Stimulated activated naive CD8-positive, alpha-beta T cell treated with anti-CD3 and anti-CD28 coated beads, Interleukin-15, Interleukin-2, amounts not matched to agents 100 U/mL and 50 U/mL, for 24 hours (primary cell): ENCODE measurements at places on chromosomes 2 and 18.

DNA sequence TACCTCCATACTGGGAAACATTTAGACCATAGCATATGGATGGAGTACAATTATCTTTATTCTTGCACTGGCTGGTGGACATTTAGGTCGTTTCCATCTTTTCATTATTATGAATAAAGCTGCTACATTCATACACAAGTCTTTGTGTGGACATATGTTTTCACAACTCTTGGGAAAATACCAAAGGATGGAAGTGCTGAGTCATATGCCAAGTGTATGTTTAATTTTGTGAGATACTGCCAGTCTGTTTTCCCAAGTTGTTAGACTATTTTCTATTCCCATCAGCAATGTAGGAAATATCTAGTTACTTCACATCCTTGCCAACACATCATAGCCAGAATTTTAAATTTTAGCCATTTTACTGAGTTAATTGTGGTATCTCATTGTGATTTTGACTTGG, 91.5 kb downstream of the GALNT13 start:
- no peak for DNase-seq

- DNase-seq: no peak
Observed at GRCh38 chr2:84940831-84941412, 30.0 kb upstream of the KCMF1 start.

- no peak for DNase-seq
Observed at GRCh38 chr18:53556450-53556849, 668.0 kb downstream of the MBD2 start.

GRCh38 chr2:68487773-68488355, 20.5 kb downstream of the APLF start:
- DNase-seq: no peak

DNA sequence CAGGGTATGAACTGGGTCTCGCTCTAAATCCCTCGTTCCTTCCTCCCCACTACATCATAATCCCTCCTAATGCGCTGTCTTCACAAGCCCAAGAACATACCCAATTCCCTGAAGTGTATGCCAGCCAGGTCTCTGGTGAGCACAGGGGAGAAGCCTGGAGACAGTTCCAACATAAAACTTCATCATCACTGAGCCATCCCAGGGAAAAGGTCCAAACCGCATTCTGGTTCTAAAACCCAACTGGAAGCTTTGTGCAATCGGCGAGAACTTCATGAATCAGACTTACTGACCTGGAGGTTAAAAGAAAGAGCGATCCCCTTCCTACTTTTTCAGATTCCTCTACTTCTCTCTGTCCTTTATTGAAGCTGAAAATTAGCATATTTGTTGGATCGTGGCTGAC, 132.7 kb downstream of the ALPK2 start:
- DNase-seq: no peak

DNA sequence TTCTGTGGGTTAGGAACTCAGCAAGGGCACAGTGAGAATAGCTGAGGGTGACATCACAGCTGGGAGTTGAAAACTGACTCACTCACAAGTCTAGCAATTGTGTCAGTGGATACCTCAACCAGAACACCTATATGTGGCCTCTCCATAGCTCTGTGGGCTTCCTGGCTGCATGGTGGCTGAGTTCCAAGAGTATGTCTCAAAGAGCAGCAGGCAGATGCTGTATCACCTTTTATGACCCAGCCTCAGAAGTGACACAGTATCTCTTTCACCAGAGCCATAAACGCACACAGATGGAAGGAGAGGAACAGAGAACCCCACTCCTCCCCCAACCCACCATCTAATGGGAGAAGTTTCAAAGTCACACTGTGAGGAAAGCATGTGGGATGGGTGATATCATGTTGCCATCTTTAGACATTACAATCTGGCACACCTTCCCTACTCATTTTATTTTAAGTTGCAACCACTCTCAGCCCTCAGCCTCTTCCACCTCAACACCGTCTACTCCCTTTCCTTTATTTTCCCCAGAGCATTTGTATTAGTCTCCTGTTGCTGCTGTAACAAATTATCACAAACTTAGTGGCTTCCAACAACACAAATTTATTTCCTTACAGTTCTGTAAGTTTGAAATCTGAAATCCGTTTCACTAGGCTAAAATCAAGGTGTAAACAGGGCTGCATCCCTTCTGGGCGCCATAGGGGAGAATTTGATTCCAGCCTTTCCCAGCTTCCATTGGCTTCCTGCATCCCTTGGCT, 134.6 kb upstream of the SPATS2L start:
- DNase-seq: no peak

- DNase-seq: no peak
Observed at GRCh38 chr2:157255746-157256145, 1.8 kb upstream of the GALNT5 start.

DNA sequence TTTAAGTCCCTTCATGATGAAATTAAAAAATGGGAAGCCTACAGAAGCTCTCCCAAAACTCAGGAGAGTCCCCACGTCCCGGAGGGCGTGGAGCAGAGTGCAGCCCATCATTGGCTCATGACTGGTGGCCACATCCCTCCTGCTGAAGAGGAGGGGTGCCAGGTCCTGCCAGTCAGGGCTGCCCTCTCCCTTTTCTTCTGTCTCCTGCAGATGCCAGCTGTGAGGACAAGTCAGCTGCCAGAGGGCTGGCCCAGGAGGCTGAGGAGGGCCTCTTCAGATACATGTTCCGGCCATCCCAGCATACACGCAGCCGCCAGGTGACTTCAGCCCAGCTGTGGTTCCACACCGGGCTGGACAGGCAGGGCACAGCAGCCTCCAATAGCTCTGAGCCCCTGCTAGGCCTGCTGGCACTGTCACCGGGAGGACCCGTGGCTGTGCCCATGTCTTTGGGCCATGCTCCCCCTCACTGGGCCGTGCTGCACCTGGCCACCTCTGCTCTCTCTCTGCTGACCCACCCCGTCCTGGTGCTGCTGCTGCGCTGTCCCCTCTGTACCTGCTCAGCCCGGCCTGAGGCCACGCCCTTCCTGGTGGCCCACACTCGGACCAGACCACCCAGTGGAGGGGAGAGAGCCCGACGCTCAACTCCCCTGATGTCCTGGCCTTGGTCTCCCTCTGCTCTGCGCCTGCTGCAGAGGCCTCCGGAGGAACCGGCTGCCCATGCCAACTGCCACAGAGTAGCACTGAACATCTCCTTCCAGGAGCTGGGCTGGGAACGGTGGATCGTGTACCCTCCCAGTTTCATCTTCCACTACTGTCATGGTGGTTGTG, 2.6 kb downstream of the INHA start:
- no peak for DNase-seq

DNA sequence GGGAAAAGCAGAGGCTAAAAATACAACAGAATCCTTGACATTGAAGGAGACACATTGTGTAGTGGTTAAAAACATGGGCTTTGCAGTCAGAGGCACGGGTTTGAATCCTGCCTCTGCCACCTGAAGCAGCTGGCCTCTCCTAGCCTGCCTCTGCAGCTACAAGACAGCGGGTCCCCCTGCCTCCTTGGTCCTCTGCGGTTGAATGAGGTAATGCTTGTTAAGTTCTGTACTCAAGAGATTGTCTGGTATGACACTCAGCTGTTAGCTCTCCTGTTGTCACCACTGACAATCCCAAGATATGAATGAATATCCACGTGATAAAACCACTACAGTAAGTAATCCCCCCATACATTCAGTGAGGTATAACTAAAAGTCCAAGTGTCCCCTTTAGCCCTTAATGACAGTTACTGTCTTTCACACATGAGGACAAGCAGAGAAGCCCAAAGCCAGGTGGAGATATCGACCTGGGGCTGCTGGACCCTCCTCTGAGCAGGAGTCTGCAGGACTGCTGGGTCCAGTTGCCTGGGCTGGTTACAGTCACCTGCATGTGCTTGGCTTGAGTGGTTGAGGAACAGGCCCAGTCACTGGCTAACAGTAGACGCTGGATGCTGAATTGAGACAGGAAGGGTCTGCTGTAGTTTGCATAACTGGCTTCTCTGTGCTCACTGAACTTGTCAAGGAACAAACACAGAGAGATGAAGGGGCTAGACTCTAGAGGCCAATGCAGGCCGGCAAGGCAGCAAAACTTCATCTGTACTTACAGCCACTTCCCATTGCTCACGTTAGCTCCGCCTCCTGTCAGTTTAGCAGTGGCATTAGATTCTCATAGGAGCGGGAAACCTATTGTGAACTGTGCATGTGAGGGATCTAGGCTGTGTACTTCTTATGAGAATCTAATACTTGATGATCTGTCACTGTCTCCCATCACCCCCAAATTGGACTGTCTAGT, 85.5 kb downstream of the TGFA start:
- DNase-seq: no peak

DNA sequence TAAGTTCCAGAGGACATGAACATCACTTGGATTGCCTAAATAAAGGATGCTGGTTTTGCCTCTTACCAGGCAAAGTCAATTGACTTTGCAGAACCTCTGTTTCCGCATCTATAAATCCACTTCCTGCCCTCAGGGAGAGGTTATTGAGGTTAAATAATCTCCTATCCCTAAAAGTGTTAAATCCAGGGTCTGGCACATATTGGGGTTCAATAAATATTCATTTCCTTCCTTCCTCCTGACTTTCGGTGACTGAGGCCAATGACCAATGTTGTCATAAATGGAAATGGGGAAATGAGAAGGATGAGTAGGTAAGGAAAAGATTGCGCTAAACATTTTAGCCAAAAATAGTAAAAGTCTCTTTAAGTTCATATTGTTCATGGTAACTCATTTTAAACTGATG, 16.0 kb downstream of the BCL2 start:
- DNase-seq: no peak

DNA sequence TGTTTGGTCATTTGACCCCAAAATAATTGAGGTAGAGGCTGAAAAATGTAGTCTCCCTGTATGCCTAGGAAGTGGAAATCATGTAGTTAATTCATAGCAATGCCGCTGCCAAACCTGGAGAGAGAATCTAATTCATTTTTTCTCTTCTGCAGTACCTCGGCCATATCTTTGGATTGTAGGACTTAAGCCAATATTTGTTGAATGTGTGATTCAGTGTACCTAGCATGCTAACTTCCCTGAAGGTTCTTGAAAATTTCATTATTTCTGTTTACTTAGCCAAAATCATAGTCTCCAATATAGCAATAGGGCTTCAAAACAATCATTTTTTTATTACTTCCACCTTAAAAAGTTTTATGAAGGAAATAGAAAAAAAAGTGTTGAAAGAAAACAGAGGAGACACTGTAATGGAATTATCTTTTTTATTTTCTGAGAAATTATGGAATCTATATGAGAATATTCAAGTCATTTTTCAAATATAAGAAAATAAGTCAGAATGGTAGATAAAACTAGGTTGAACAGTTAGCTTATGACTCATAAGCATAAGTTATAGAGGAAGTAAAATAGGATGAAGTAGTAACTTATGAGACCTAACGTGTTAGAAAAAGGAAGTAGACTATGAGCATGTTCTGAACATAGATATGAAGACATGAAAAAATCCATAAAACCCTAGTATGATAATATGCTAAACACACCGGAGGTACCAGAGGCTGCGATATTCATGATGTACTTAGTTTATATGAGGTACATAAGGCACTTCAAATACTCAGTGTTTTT, 35.2 kb upstream of the CDH19 start:
- no peak for DNase-seq

GRCh38 chr18:22272242-22272641, 102.9 kb downstream of the GATA6 start:
- DNase-seq: no peak

DNA sequence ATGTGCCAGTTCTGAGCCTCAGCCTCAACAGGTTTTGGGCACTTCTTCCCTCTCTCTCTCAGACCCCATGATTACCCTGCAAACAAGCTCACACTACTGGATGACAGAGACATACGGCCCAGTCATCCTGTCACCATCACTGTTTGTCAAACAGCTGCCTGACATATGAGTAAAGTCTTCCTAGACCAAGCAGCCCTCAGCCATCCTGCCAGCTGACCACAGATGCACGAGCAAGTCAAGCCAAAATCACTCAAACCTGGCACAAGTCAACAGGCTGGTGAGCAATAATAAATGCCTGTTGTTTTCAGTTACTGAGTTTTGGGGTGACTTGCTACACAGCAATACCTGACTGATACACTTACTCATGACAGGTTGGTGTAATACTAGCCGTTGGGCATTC, 75.5 kb upstream of the KLF7 start:
- peak; percentile 64 for DNase-seq

DNA sequence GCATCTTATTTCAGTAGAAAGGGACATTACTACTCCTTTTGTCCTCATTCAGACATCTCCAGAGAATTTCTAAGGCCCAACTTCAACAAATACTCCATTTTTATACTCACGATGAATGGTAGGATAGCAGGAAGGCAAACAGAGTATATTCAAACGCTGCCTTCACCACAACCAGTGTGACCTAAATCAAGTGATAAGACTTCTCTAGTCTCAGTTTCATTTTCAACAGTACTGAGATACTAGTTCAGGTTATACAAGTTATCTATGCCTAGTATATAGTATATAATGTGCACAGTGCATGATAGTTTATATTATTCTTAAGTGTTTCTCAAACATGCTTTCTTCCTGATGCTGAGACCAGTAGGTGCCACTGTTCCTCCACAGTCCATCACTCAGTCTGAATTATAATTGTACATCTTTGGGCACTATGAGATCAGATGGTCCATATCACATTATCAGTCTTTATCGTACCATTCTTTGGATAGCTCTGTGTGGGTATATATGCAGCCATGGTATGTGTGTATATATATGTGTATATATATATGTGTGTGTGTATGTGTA, 66.3 kb upstream of the RPE start:
- DNase-seq: no peak

GRCh38 chr2:217802876-217803652, 199.7 kb downstream of the TNS1 start:
- DNase-seq: no peak

DNA sequence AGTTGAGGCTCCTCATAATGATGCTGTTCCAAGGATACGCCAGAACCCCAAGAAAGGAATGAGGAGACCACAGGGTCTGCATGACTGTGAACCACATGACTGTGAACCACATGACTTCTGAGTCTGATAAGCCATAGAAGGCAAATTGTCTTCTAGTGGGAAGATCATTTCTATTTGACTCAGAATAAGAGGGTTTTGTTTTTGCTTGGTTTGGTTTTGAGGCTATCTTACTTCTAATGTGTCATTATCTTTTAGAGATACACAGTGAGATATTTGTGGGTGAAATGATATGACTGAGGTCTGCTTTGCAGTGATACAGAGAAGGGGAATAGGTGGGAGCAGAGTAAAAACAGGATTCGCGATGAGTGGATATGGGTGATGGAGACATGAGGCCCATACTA, 28.9 kb upstream of the BCL2L11 start:
- no peak for DNase-seq

DNA sequence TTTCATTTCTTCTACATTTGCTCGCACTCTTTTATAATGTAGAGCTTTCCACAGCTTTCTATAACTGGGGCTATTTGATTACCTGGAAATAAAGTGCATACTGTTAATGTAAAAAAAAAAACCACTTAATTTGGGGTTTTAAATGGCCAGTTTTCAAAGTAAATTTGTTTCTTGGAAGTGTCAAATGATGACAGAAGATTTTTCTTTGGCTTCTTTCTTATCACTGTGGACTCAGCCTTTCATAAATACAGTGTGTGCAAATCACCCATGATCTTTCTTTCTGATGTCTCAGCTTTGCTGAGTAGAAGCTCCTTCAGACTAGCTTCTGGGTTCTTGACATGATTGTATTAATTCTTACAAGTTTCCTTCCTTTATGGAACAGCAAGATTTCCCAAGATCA, 525.6 kb downstream of the PARD3B start:
- no peak for DNase-seq

GRCh38 chr2:215356948-215357461, 45.1 kb downstream of the ATIC start:
- DNase-seq: no peak

- no peak for DNase-seq
Observed at GRCh38 chr2:48914477-48915089, 159.1 kb upstream of the LHCGR start.

GRCh38 chr2:48107326-48107925, 201.1 kb upstream of the FBXO11 start:
- no peak for DNase-seq

GRCh38 chr2:168613551-168613950, 157.5 kb downstream of the CERS6 start:
- DNase-seq: no peak
